ENCODE measurements at places on chromosomes 4 and X.

GRCh38 chrX:118593407-118593806 lies 97.8 kb downstream of the DOCK11 start:
- no peak for DNase-seq

DNA sequence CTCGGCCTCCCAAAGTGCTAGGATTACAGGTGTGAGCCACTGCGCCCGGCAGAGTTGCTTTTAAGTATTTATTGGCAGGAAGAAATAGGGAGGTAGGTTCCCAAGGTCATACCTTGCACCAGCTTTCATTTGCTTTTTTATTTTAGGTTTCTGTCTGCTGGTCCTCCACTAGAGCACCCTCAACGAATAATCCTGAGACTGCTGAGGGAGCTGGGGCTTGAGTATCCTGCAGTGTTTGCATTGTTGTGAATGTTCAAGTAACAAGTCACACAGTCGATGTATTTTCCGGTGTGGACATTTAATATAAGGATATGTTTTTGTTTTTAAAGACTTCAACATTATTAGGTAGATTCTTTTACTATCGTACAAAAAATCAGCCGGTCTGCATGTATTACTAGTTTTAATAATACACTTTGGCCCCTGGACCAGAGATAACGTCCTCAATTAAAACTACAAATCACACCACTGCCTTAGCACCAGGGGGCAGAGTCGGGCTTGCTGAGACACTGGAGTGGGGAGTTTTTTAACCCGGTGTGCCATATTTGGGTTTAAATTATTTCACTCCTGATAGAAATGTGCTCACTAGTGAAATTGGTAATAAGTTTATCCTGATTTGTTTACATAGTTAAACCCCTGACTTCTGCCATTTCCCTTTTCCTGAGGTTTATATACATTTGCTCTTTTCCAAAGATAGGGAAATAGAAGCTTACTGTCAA lies 11.6 kb downstream of the SMIM20 start:
- no peak for DNase-seq

DNA sequence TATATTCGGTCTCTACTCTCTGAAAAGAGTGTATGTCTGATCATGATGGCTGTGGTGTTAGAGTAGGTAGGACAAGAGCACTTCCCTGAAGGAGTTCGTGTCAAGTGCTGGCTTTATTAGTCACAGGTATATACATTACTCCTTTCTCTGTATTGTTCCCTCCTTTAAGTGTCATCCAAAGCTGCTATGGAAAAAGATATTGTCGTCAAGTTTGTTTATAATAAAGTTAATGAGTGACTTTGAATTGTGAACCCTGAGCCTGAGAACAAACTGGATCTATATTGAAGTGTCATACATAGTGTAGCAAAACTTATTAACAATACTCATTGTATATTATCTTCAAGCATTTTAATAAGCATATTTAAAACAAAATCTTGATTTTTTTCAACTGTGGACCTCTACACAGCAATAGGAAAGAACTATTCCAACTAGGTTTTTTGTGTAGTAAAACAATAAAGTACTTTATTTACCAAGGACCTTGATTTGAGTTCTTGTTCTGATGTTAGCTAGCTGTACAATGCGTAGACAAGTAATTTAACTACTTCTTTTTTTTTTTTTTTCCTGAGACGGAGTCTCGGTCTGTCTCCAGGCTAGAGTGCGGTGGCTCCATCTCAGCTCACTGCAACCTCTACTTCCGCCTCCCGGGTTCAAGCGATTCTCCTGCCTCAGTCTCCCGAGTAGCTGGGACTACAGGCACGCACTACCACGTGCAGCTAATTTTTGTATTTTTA lies 177.7 kb downstream of the RAPGEF2 start:
- no peak for DNase-seq

- DNase-seq, result no peak
These were observed 35.4 kb downstream of the SNX25 start for GRCh38 chr4:185244763-185245162.

DNA sequence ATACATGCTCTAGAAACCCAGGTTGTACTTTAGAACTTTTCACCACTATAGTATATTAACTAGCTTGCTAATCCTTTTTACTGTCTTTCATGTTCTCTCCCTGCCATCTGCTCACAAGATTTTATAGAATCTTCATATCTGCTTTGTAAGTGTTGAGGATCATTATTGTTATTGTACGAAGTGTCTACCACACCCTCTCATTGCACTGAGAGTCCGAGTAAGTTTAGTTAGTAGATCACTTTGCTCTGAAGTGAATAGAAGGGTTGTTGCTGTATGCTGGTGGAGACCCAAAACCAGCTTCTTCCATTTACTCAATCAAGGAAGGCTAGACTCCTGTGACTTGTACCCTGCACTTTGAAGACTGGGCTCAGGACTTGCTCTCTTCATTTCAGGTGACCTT lies 17.1 kb downstream of the GAB1 start:
- no peak for DNase-seq

DNA sequence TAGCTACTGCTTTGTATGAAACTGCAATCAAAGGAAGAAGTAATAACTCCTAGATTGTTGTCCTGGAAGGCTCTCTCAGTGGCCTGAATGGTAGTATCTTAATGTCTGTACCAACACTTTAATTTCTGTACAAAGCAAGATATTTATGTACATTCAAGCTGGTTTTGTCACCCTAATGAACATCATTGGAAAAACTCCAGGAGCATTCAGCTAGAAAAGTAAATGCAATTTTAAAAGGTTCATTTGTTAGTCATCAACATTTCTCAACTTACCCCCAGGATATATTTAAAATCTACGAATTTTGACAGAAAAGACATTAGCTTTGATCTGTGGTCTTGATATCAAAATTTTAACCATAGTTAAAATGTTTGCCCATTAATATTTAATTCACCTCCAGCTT lies 80.0 kb upstream of the FGF13 start:
- DNase-seq, result no peak

- DNase-seq, result no peak
These were observed 16.8 kb downstream of the SMAD1 start for GRCh38 chr4:145498430-145498829.

DNA sequence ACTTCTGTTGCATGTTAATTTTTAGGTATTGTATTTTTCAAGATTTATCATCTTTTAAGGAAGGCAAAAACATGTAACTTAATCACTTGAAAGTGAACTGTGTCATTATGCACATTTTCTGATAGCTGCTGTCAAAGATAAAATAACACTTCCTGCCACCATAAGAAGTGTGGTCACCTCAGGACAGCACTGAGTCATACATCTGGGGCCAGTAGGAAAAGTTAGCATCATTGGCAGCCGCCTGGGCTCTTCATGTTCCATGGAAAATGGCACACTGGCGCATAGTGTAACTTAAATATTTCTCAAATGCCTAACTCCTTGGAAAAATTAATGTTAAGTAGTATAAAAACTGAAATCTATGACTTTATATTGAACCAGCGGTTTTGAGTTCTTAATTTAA lies 24.2 kb downstream of the CNKSR2 start:
- DNase-seq, result no peak

DNA sequence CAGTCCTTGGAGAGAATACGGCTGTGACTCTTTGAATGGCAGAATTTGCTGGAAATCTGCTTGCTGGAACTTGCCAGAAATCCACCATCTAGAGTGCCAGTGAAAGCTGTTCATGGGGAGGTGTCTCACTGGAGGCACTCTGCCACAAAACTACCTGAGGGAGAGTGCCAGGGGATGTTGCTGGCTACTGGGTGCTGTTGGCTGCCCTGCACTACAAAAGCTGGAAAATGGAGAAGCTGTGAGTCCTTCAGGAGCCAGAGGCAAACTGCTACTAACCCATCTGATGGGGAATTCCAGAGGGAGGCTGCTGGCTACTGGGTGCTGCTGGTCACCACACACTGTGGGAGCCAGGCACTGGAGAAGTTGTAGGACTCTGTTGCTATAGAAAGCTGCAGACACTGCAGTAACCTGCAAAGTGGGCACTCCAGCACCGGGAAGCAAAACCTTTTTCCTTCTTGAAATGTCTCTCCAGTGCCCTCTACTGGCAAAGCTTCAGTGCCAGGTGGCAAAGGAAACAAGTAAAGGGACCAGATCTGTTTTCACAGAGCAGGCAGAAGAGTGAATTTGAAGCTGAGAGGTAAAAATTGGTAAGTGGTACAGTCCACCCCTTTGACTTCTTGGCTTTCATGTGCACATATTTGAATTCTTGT lies 47.8 kb upstream of the HSD17B10 start:
- DNase-seq, result no peak

DNA sequence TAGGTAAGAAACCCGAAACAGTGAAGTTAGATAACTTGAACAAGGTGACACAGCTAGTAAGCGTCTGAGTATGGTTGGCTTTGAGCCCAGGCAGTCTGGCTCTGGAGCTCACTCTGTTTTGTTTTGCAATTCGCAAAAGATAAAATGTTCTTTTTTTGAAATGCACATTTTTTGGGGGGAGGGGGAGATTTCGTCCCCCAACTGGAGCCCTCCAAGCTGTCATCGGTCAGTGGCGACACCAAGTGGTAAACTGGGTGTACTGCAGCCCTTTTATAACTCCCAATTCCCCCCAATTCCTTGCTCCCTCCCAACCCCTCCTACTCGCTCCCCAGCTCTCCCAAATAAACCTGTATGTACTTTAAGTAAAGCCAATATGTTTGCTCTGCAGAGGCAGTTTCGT lies 2.8 kb upstream of the CLCN5 start:
- peak; percentile 24 for DNase-seq

- DNase-seq, result no peak
These were observed 22.9 kb downstream of the PABPC4L start for GRCh38 chr4:134178706-134179105.
